H4 (cell line): ENCODE measurements at places on chromosomes 16 and 17. TPM values are rescaled to one million over a fixed set of nuclear protein-coding genes. Genes with fewer than 3 reads are reported as not detected.

CACNG5 gene
- not detected in 2 replicates for total RNA-seq

BCKDK gene
- 32.7 and 38.6 TPM in 2 replicates for total RNA-seq

CA10 gene
- total RNA-seq: not detected in 2 replicates

SARM1 gene
- total RNA-seq: 8.7 and 11.2 TPM in 2 replicates

CMTM1 gene
- total RNA-seq: 0.85 and 1.1 TPM in 2 replicates

CCL8 gene
- not detected in 2 replicates for total RNA-seq

PFAS gene
- 13.5 and 18.4 TPM in 2 replicates for total RNA-seq

NOG gene
- 0.78 and 1.2 TPM in 2 replicates for total RNA-seq

RNF222 gene
- not detected in 2 replicates for total RNA-seq

B9D1 gene
- total RNA-seq: 46.3 and 73.2 TPM in 2 replicates

C16orf46 gene
- total RNA-seq: 0.48 and 0.80 TPM in 2 replicates

CNTNAP1 gene
- 6.7 and 7.0 TPM in 2 replicates for total RNA-seq

PMP22 gene
- 18.5 and 27.4 TPM in 2 replicates for total RNA-seq
